T-helper 1 cell (primary cell): ENCODE measurements at places on chromosomes 5 and 9.
A peak's percentile ranks its signal among the peaks of the same experiment; 100 is the strongest.

- no peak for DNase-seq
Observed at GRCh38 chr5:157050050-157050449, 8.9 kb downstream of the HAVCR1 start.

- no peak for DNase-seq
Observed at GRCh38 chr9:134641173-134641989, at the start of gene COL5A1. Gene COL5A1, plus strand, starts transcription at chr9:134641803. Its CDS starts 385 bp downstream, at chr9:134642188.

DNA sequence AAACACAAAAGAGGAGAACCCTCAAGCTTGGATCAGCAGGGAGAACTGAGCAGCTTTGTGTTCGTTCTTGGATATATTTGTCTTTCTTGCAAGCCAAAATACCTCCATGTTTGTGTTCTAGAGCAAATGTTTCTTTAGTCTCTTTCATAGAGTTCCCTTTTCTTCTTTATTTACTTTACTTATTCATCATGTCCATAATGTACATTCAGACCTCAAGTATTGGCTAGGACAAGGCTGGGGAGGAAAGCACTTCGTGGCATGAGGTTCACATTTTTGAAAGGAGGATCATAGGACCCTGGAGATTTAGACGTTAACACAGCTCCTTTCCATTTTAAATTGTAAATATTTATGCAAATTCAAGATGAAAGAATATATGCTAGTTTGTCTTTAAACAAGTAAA lies 590.2 kb upstream of the MEF2C start:
- no peak for DNase-seq

GRCh38 chr9:127451858-127452656 lies 747 bp downstream of the LRSAM1 start:
- peak; percentile 36 for DNase-seq

- DNase-seq, result no peak
Observed at GRCh38 chr5:90017239-90017638, 392.3 kb downstream of the CETN3 start.

GRCh38 chr5:3122216-3122615 lies 370.7 kb upstream of the IRX2 start:
- DNase-seq, result no peak

DNA sequence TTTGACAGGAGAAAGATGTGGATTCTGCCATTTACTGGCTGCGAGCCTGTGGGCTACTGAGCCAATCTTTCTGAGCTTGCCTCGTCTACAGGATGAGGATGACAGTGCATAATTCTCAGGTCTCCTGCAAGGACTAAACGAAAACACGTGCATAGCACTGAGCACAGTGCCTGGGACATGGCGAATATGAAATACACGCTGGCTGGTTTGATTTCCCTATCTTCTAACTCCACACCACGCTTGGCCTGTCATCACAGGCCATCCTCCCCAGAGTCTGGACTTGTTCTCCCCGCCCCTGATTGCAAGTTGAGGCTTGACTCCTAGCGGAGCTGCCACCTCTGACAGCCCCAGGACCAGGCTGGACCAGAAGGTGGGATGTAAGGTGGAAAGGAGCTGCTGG lies 37.9 kb downstream of the ARPC5L start:
- no peak for DNase-seq

DNA sequence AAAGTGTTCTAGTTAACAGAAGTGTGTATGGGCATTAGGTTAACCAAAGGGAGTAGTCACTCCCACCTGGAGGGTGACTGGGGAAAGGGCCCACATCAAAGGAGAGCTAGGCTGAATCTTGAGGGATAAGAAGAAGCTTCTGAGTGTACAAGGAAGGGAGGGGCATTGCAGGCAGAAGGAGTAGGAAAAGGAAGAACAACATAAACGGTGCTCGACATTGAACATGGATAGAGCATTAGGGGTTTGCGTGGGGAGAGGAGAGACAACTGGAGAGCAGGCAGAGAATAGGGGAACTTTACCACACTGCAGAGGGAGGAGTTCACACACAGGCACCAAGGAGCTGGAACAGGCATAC lies 5.3 kb upstream of the GLRX start:
- DNase-seq, result no peak

DNA sequence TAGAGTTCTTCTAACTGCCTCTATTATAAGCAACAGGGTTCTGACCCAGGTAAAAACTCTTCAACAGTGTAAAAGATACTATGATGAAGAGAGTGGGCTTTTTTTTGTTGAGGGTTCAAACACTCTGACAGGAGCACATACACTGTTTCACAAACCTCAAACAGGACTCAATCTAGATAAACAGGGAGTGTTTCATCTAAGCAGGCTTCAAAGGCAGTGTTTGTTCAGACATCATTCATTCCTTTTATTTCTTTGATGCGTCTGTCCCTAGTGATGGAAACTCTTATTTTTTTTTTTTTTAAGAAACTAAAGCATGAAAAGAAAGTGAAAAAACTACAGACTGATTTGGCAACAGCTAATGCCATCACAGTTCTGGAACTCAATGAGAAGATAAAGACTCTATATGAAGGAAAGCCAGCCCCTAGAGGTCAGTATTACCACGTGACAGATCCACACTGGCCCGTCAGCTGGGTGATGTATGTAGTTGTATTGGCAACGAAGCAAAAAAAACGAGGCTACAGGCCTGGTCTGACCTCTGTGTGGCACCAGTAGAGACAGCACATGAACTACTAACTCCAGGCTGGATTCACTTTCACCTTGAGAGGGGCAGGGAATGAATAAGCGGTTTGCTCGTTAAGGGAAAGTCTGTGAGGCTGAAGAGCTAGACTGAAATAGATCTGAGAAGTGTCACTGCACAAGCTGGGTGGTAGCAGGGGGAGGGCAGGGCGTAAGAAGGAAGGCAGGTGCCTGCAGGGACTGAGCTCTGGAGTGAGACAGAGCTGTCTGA lies 172.2 kb downstream of the CCDC192 start:
- no peak for DNase-seq

GRCh38 chr5:89246864-89247263 lies 363.9 kb upstream of the MEF2C start:
- no peak for DNase-seq

- no peak for DNase-seq
Observed at GRCh38 chr5:178429156-178429468, 161.1 kb downstream of the COL23A1 start.

GRCh38 chr9:87663556-87663955 lies 62.4 kb upstream of the CTSL start:
- DNase-seq, result no peak

DNA sequence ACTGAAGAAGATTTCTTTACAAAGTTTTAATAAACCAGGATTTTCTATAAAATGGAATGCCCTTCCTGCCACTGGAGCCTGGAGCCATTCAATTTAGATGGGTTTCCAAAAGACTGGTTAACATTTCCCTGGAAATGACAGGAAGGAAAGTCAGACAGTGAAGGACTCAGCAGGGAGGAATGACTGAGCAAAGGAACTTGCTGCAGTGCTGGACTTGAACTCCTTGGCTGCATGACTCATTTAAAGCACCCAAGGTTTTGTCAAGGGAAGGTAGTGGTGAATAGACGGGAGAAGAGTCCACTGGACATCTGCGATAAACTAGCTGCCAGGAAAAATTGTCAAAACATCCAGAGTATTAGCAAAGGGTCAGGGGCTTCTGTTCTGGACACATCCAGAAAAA lies 163.8 kb upstream of the SLC28A3 start:
- DNase-seq, result no peak

- DNase-seq, result no peak
Observed at GRCh38 chr5:56070851-56071465, 76.2 kb upstream of the IL6ST start.

DNA sequence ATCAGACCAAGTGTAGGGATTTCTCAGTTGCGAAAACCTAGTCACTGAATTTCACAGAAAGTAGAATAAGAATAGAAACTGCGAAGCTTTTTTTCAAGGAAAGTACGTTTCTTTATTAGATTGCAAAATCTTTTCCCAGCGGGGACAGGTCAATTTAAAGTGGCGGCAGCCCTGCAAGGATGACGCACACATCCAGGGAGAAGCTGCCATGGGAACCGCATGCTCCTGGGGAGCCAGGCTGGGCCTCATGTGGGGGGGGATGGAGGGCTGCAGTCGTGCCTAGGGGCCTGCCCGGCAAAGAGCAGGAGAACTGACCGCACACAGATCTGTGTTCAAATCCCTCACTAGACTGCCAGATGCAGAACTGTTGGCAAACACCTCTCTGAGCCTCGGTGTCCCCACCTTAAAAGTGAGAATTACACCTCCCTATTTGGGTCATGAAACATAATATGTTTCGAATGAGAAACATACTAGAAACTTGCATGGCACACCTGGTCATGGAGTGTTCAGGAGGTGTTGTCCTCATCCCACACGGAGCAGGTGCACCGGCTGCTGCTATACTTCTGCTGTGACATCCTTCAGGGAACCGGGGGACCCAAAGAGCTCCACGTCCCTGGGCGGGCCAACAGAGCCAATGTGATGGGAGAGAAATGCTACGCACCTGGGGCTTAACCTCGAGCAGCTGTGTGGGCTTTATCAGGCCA lies 127.8 kb upstream of the PHYKPL start:
- DNase-seq, result no peak

GRCh38 chr5:43411495-43411894 lies 696 bp downstream of the CCL28 start:
- no peak for DNase-seq

DNA sequence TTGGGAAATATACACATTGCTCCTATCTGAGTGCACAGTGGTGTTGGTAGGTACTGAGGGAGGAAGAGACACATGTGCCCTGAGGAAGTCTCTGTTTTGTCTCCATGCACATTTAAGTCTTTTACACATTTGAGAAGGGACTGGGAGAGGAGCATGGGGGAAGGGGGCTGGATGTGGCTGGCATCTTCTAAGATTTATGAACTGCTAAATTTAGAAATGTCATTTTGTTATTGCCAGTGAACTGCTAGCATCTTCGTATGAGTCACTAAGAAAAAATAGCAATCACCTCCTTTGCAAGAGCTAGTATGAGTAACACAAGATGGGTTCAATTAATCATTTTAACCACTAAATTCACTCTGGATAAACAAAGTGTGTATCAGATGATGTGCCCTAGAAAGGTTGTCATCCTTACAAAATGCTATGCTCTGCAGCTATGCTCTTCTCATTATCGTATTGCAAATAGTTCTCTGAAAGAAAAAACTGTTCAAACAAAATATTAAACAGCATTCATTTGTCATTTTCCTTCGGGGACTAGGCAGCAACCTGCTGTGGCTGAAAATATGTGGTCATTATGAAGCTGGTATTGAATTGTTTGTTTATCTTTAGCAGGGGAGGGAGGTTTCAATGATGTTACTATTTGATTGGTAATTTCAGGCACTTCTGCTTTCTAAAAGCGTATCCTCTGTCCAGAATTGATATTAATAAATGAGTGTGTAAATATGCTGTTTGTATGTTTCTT lies 236.5 kb downstream of the DMRTA1 start:
- no peak for DNase-seq

GRCh38 chr5:153970496-153970895 lies 68.2 kb downstream of the FAM114A2 start:
- DNase-seq, result no peak

DNA sequence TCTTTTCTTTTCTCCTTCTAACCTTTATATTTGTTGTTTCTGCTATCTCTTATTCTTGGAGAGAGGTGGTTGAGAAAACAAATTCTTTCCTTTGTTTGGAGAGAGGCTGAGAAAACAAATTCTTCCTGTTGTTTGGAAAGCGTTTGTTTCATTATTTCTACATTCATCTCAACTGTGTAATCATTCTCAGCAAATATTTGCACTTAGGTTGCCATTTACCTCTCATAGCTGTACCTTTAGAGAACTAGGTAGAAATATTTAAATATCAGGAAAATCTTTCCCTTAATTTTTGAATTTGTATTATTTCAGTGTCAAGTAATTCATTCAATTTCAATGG lies 1824.4 kb upstream of the CDH9 start:
- DNase-seq, result no peak

- DNase-seq, result no peak
Observed at GRCh38 chr9:34378376-34379060, 1.8 kb upstream of the MYORG start.

DNA sequence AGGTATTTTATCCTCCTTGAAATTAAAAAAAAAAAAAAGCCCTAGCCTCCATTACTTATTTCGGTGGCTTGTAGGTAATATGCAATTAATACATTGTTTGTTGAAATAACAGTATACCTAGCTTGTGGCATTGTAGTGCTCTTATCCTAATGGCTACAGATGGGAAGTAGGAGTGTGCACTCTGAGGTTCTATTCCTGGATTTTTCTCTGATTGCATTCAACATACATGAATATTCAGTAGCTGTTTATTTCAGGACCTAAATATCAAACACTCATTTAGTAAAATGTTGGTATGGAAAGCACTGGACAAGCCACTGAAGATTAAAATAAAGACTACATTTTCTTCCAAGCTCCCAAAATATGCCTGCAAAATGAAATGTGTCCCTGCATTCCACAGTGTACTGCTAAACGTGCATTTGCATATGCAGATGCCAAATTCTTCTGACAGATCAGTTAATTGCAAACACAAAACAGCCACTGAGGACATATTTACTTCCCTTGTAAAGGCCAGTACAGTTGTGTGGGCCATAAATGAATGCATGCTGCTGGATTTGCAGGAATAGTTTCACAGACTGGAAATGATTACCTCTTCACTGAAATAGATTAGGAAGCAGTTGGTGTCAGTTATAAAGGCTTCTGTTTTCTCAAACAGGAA lies 826.1 kb downstream of the PRELID2 start:
- no peak for DNase-seq

GRCh38 chr9:126506361-126507317 lies 107.1 kb upstream of the LMX1B start:
- no peak for DNase-seq

- no peak for DNase-seq
Observed at GRCh38 chr9:8821910-8822666, 1022.5 kb upstream of the DMAC1 start.
